ENCODE measurements at places on chromosomes 7 and 10. TPM values are rescaled to one million over a fixed set of nuclear protein-coding genes. Genes with fewer than 3 reads are reported as not detected.
A peak's percentile ranks its signal among the peaks of the same experiment; 100 is the strongest.

DNA sequence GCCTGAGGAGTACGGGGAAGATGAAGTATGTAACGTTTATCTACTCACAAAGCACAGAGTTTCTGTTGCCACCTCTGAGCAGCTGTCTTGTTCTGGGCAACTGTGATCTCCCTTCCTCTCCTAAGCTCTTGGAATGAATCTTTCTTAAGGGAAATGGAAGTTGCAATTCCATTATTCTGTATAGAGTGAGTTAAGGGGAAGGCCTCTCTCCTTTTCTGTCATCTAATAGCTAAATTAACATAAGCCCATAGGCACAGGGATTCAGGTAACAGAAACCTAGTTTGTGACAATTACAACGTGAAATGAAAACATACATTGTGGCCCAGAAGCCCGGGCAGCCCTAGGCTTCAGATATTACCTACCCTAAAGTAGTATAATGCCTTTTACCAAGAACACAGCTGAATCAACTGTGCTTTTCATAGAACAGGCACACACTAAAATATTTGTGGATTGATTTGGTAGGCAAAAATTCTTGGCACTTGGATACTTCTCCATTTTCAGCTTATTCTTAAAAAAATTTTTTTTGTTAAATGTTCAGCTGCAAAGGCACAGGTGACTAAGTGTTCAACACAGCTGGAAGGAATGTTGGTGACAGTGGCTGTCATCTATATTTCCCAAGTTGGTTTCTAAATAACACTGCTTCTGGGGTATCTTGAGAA lies 3.8 kb upstream of the PDCD4 start:
- no peak for DNase-seq

DNA sequence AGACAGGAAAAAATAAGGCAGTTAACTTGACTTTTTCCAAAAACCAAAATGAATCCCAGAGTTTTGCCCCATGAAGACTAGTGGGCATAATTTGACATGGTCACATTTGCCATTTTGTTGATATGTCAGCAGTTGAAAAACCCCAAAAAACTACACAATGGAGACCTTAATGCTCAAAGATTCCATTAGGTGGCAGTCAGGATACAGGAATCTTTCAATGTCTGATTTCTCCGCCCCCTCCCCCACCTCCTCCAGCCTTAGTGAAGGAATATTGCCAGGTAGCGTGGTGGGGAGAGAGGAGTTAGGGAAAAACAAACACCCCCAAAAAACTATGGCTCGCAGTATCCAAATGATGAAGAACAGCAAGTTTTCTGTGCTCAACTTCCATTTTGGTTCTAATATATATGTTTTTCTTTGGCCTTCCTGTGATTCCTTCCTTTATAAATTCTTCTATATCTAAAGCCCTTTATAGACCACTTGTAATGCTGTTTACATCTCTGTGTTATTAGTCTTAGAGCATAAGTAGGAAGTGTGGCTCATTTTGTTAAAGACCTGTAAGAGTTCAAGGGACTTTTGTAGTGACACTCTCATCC lies 6.7 kb upstream of the SMNDC1 start:
- no peak for DNase-seq

- DNase-seq, result no peak
These were observed 3.3 kb upstream of the CNNM2 start for GRCh38 chr10:102914781-102915180.

DNA sequence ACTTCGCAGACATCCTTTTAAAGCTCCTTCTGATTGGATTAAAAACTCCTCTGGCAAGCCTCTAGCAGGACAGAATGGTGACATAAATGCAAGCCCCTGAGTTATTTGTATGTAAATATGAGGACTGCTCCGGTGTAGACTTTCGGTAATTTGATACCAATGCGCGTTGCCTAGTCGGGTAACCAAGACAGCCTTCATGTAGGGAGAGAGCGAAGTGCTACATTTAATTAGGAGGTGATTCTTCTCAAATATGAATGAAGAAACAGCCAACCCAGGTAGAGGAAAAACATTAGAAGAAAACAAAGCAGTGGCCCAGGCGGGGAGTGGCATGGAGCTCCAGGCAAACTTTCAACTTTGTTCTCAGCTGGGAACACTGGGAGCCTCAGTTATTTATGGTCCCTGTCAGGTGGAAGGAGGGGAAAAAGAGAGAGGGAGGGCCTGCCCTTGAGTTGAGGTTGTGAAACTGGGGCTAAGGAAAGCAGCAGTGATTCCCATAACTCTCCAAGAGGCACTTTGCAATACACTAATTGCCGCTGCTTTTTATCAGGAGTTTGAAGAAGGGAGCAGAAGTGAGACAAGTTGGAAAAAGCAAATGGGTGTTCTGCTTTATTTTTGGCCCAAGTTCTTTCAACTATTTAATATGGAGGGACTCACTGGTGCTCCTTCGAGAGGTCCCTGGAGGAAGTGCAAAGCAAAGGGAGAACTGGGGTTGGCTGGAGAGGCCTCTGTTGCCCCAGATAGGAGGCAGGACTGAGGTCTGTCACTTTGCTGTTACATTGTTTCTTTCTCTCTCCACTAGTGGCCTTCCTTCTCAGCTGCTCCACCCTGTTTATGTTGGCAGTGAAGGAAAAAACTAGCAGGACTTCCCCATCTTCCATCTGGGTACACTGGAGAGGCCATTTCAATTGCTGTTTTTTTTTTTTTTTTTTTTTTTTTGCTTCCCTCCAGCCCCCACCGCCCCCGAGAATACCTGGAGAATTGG lies 234.6 kb upstream of the CCDC6 start:
- DNase-seq, result peak; percentile 60

RRP12 gene
- 71.9 TPM for total RNA-seq

ARHGEF35 gene
- 14.2 TPM for total RNA-seq

CRPPA gene
- 0.71 TPM for total RNA-seq

Data from H1 (cell line).